T1000 (cell line): ENCODE measurements at places on chromosomes 6 and 20.

DNA sequence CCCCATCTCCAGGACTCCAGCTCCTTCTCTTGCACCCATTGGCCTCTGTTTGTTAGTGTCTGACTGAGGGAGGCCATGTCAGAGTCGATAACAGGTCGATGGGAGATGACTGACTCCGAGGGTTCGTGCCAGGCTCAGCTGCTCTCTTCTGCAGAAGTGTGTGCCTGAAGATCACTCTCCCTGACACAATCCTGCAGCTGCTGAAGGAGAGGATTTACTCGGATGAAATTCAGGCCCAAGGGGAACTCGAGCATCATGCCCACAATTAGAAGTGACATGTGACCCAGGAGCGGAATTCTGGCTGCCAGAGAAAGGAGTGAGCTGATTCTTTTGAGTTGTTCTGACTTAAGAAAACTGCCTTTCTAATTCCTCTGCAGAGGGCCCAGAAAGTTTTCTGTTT lies 318.2 kb downstream of the MAFB start:
- DNase-seq = no peak

DNA sequence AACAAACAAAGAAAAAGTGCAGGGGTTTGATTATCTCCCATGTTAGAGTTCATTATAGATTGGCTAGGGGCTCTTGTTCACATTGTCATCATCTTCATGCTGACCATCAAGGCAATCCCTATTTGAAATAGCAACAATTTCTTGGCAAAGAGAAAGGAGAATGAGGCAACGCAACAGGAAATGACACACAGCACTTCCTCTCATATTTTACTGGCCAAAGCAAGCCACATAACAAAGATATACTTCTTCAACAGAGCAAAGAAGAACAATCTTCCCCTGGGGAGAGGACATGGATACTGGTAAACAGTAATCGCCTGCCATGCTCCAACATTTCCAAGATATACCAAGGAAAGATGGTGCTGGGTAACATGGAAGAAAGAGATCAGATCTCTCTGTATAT lies 29.8 kb downstream of the EPM2A start:
- no peak for DNase-seq

GRCh38 chr20:44832724-44833123 lies 22.4 kb upstream of the RIMS4 start:
- no peak for DNase-seq

DNA sequence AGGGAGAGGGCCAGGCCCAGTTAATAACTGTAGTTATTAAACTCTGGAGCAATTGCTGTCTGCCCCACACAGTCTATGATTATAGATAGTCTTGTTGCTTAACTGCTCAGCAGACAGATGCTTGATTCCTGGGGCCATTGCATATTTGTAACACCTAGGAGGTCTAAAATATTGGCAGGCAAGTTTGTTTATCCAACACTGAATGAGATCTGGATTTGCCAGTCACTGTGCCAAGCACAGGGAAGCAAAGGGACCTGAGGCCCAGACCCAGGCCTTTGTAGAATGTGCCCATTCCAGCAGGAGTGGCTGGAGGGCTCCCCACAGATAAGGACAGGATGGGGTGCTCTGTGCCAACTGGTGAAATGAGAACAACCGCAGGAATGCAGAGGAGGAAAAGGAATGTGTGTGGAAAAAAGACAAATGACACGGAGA lies 17.6 kb upstream of the ENTPD6 start:
- DNase-seq = peak; percentile 13

- no peak for DNase-seq
These were observed 30.4 kb downstream of the TXNDC5 start for GRCh38 chr6:7879980-7880717.

DNA sequence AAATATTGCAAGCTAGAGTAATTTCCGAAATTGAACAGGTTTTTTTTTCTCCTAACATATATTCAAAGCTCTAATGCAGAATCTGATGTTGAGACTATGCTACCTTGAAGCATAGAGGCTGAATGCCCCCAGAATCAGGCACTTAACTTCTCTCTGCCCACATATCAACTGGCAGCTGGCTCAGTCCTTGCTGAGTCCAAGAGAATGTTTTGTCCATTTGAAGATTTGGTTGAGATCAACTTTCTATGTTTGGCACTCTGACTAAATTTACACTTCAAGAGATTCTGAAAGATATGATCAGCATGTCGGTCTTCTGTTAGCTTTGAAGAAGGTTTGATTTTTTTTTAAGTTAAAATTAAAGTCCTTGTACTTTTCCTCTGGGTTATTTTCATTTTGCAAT lies 1298.1 kb downstream of the EPHA7 start:
- no peak for DNase-seq

DNA sequence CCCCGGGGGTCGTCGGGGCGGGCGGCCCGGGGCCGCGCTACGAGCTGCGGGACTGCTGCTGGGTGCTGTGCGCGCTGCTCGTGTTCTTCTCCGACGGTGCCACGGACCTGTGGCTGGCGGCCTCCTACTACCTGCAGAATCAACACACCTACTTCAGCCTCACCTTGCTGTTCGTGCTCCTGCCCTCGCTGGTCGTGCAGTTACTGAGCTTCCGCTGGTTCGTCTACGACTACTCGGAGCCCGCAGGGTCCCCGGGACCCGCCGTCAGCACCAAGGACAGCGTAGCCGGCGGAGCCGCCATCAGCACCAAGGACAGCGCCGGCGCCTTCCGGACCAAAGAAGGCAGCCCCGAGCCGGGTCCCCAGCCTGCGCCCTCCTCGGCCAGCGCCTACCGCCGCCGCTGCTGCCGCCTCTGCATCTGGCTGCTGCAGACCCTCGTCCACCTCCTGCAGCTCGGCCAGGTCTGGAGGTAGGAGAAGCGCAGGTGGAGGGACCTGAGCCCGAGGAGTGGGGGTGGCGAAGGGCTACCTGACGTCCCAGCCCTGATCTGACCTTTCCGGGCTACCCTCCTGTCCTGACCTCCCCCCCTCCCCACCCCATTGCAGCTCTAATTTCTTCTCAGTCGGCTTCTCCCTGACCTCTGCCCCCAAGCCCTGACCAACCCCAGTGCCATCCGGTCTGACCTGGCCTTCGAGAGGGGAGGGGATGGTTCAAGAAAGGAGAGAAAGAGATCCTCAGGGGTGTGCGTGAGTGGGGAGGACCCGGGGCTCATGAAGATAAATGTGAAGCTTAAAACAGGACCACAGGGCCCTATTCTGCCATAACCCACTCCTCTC lies 558 bp downstream of the XKR7 start:
- peak; percentile 66 for DNase-seq

GRCh38 chr6:70289299-70289698 lies 13.6 kb downstream of the COL9A1 start:
- no peak for DNase-seq

DNA sequence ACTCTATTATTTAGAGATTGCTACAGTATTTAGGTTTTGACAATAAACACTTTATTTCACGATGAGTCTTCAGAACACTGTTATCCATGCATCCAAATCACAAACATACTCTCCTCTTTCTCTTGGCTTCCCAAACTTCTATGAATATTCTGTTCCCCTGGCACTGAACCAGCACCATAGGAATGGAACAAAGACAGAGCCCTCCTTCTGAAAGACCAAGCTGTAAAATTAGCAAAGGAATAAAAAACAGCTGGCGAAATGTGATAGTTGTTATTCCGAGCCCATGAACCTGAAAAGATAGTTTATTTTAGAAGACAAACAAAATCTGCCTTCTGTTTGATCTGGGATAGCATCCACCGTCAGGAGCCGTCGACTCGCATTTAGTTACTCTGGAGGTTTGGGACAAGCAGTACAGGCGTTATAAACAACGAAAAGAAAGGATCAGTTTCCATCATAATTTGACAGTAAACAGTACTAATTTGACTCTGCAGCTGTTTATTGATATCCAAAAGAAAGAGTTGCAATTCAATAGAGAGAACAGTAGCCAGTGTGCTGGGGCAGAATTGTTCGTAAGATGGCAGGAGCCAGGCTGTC lies 161.4 kb downstream of the CLIC5 start:
- no peak for DNase-seq

DNA sequence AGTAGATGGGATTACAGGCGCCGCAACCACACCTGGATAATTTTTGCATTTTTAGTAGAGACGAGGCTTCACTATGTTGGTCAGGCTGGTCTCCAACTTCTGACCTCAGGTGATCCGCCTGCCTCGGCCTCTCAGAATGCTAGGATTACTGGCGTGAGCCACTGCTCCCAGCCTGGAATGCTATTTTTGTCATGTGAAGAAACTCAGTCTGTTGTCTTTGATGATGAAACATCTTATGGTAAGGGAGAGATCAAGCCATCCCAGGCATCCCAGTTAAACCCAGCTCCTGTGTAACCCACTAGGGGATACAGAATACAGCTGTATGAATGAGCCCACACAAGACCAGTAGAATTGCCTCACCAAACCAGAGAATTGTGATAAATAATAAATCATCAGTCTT lies 83.6 kb upstream of the RBM24 start:
- DNase-seq = no peak

DNA sequence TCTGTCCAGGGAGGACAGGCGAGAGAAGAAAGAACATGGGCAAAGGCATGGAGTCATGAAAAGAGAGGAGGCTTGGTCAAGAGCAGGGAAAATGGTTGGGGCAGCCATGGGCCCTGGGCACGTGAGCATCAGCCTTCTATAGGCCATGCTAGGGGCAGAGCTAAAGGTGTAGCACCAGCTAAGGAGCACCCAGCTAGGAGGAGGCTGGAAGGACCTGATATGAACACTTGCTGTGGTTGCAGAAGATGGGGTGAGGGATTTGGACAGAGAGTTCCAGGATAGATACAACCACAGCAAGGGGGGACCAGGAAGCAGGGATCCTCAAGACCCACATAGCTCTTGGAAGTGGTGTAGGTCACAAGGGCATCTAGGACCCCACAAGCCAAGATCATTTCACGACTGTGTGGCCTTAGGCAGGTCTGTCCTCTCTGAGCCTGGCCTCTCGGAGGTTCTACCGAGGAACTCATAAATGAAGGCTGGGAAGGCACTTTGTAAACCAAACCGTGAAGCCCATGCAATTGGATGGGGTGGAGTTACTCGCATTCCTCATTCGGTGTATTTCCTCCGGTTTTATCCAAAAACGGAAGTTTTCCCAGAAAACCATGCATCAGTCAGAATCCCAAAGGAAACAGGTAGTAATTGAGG lies 74.0 kb upstream of the TOP1 start:
- DNase-seq = no peak

DNA sequence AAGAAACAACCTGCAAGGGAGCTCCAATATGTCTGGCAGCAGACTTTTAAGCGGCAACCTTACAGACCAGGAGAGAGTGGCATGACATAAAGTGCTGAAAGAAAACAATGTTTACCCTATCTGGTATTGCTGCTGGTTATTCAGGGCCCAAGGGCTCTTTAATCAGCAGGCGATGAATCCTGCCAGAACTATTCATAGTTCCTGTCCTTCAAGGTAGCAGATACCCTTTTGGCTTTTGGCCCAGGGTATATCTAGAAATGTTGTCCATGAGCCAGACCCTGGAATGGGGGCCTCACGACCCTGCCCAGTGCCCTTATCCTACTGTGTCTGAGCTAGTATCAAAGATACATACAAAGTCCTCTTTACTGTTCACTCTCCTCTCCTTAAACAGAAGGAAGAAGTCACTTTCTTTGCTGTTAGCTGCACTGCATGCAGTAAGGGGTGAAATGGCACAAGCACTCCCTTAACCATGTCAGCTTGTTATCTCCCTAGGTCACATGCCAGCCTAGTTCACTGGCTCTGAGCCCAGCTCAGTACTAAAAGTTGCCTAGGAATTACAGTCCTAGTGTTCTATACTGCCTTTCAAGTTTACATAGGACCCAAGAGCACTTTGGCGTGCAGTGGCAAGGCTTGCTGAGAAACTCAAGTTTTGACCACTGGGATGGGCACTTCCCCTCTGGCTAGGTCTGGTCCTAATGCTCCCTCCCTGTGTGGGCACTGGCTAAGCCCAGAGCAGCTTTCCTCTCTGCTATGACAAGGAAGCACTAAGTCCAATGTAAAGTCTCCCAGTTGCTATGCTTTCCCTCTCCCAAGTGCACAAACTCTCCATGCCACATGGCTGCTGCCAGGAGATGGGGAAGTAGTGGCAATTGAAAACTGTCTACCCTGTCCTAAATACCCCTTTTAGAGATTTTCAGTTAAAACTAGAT lies 122.0 kb downstream of the HTR1B start:
- no peak for DNase-seq

DNA sequence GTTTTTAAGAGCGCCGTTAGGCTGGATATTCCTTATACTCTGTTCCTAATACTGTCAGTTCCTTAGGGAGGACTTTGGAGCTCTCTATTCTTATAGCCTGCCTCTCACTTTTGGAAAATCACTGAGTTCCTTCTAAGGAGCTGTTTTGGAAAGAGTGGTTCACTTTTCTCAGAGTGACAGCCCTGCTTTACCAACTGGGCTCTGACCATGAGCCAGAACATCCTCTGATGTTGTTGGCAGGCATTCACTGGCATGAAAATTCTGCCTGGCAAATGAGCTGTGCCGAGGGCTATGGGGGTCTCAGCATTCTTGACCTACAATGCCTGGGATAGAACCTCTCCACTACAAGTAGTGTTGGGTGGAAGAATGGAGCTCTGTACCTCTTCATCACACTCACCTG lies 14.9 kb upstream of the SEMG1 start:
- DNase-seq = no peak

- DNase-seq = no peak
These were observed 75.9 kb upstream of the CST7 start for GRCh38 chr20:24873025-24873620.

DNA sequence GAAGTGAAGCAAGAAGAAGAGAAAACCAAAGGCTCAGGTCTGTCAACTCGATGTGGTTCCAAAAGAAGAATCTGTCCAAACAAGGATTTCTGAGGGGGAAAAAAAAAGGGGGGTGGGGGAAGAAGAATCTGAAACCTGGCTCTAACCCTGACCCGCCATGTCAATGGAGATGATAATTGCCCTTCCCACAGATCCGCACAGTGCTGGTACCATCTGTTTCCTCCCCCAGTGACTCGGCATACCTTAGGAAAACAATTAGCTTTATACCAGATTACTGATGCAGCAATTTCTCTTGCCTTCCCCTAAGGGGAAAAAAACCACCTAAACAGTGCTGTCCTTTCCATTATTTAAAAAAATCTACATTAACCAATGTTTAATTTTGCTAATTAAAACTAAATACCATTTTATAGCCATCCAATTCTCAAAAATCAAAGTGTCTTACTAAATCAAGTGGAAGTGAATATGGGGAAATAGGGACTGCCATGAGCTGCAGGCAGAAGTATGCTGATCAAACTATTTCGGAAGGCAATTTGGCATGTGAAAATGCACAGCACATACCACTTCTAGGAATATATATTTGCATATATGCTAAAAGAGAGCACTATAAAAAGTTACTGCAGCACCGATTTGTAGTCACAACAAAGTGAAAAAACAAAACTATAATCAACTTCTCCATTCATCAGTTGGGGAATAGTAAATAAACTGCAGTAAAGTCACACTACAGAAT lies 46.8 kb downstream of the MAP7 start:
- DNase-seq = no peak
